Bladder microvascular endothelial cell (primary cell): ENCODE measurements at places on chromosomes 7 and 10. TPM values are rescaled to one million over a fixed set of nuclear protein-coding genes. Genes with fewer than 3 reads are reported as not detected.

Gene TRIM73
- total RNA-seq: 0.16 and 0.88 TPM in 2 replicates

Gene WEE2
- total RNA-seq: not detected in 2 replicates

Gene WASHC2A
- 32.7 and 62.1 TPM in 2 replicates for total RNA-seq

Gene NPVF
- not detected in 2 replicates for total RNA-seq

Gene INMT
- 0.16 and 0.19 TPM in 2 replicates for total RNA-seq

Gene CNPY1
- total RNA-seq: not detected in 2 replicates

Gene IFIT1B
- not detected in 2 replicates for total RNA-seq

Gene THSD7A
- 27.2 and 29.5 TPM in 2 replicates for total RNA-seq

Gene KCTD7
- 4.4 and 8.2 TPM in 2 replicates for total RNA-seq

Gene LIPN
- total RNA-seq: not detected in 2 replicates

Gene VAX1
- not detected in 2 replicates for total RNA-seq

Gene STOX1
- total RNA-seq: 0.19 and 0.32 TPM in 2 replicates

Gene SBDS
- total RNA-seq: 66.2 and 97.8 TPM in 2 replicates

Gene SORCS3
- total RNA-seq: not detected in 2 replicates

Gene CYP3A5
- not detected in 2 replicates for total RNA-seq

Gene SPAM1
- not detected in 2 replicates for total RNA-seq

Gene RBP3
- not detected in 2 replicates for total RNA-seq

Gene GPR15LG
- not detected in 2 replicates for total RNA-seq

Gene TAX1BP1
- total RNA-seq: 48.1 and 95.0 TPM in 2 replicates

Gene VIPR2
- total RNA-seq: not detected in 2 replicates

Gene PTPN20
- total RNA-seq: 0.44 and 0.49 TPM in 2 replicates

Gene CALD1
- total RNA-seq: 135 and 315 TPM in 2 replicates

Gene CARD11
- total RNA-seq: 0.32 and 6.5 TPM in 2 replicates

Gene CYP26C1
- total RNA-seq: 1.1 and 2.1 TPM in 2 replicates

Gene ACTR1A
- total RNA-seq: 154 and 207 TPM in 2 replicates
